ENCODE measurements at places on chromosomes 3 and 15. TPM values are rescaled to one million over a fixed set of nuclear protein-coding genes. Genes with fewer than 3 reads are reported as not detected.

Gene C3orf49
- not detected for total RNA-seq

Gene SLC2A2
- total RNA-seq: 19.5 TPM

Gene ST8SIA2
- total RNA-seq: not detected

DNA sequence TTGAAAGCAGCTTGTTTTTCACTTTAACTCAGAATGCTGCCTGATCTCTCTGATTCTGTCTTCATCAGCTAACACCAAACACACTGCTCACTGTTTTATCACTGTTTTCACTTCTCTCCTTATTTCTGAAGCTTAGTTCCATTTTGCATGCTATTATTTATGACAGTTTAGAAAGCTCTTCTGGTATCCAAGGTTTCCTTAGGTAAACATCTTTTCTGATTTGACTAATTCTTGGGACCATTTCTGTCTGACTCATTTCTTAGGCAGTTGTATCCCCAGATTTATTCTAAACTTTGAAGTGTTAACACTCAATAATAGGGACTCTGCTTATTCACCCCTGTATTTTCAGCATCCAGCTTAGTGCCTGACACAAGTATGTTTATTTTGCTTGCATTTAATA is 167.7 kb downstream of the BCHE start:
- no peak for DNase-seq
- no peaks in the 10 kb centered on the region for H3K36me3 ChIP-seq
- H3K4me3 ChIP-seq: no peak overlapping the region
- H3K27ac ChIP-seq: no peak overlapping the region

DNA sequence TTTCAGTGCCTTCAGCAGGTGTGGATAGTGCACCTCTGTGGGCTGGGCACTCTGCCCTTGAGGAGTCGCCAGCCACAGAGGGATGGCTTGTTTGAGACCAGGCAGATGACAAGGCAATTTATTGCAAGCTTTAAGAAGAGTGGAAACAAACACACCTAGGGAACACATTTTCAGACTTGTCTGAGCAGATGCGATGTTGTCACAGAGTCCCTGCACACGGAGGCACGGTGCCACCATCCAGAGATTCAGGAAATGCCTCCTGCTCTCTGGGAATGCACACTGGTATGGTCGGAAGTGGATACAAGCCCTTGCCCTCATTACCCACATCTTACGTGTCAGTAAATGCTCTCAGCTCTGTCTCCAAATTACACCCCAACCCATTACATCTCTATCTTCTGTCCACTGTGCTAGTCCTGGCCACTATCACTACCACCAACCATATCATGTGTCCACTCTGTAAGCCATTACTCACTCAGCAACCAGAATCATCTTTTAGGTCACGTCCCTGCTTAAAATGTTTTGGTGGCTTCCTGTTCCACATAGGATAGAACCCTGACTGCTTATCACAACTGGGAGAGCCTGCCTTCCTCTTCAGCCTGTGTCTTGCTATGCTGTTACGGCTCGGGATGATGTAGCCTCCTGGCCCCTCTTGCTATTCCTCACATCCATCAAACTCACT is 196.9 kb downstream of the SLCO3A1 start:
- H3K27me3 ChIP-seq: no peaks in the 10 kb centered on the region
- no peak for DNase-seq
- H3K4me1 ChIP-seq: no peaks in the 10 kb centered on the region
- no peak overlapping the region for H3K27ac ChIP-seq

- DNase-seq: no peak
- H3K4me1 ChIP-seq: no peaks in the 10 kb centered on the region
- no peaks in the 10 kb centered on the region for H3K36me3 ChIP-seq
- H3K27me3 ChIP-seq: no peaks in the 10 kb centered on the region
These were observed 529.9 kb upstream of the ROBO1 start for GRCh38 chr3:80297720-80298119.
